ENCODE measurements at places on chromosomes 6 and 20.

DNA sequence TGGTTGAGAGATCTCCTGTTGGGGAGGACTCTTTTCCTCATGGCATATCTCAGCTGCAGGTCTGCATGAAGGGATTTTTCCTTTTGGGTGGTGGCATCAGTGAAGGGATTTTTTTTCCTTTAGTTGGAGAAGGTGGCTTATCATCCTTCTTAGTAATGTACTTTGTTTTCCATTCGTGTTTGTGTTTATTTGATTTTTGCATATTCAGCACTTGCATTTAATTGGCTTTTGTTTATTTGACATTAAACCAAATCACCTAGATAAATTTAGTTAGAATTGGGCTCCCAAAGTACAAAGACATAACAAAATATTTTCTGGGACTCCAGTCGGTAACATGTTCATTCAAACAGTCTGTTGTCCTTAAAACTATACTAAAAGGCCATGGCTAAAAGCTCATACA lies 56.2 kb upstream of the MANEA start:
- no peak for DNase-seq

DNA sequence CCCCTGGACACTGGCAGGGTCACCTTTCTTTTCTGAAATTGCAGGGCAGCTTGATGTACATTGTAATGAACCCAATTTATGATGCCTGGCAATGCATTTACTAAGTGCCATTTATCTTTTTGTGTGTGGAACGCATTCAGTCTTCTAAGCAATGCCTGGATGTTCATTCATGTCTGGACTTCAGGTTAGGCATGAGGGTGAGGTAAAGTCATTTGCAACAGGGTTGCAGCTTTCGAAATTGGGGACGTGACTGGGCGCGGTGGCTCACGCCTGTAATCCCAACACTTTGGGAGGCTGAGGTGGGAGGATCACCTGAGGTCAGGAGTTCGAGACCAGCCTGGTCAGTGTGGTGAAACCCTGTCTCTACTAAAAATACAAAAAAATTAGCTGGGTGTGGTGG lies 134.6 kb downstream of the SOX4 start:
- DNase-seq = no peak

DNA sequence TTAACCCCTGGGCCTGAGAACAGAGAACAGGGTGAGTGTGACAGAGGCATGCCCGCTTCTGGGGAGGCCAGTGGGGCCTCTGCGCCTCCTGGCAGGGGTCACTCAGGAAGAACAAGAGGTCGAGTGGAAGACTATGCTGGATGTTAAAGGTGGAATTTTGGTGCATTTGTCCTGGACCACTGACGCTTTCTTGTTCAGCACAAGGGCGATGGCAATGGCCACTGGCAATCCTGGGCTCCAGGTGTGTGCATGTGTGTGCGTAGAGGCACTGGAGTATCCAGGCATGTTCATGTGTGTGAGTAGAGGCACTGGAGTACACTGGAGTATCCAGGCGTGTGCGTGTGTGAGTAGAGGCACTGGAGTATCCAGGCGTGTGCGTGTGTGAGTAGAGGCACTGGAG lies 23.5 kb upstream of the NPBWR2 start:
- DNase-seq = no peak

- DNase-seq = no peak
Observed at GRCh38 chr20:25274481-25274880, 26.6 kb downstream of the PYGB start.

- DNase-seq = no peak
Observed at GRCh38 chr20:828987-829386, 4.5 kb upstream of the FAM110A start.

- DNase-seq = no peak
Observed at GRCh38 chr6:142644866-142645265, 300.1 kb downstream of the HIVEP2 start.

DNA sequence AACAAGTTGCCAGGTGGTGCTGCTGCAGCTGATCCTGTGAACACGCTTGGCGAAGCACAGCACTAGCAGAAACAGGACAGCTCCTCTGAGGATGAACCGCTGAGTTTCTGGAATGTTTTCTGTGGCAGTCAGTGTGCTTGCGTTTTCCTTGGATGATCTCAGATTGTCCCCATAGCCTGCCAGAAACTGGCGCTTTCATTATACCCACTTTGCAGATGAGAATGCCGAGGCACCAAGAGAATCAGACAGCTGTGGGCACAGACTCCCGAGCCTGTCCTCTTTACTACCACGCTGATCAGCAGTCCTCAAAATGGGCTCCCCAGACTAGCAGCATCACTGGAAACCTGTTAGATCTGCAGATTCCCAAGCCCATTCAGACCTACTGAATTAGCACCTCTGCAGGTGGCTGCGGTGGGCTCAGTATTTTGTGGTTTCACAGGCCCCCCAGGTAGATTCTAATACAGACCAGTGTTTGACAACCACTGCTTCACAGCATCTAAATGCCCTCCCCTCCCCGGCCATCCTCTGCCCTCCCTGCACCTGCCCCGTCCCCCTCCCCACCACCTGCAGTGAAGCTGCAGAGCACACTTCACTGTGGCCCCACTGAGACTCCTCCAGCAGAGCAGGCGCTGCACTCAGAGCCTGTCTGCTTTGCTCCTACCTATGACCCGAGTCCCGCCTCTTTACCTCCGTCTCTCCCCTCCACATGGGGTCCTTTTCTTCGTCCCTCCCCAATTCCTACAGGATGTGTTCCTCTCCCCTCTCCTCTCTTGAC lies 29.6 kb downstream of the SPATA2 start:
- DNase-seq = no peak
